ENCODE measurements at places on chromosomes 11 and 22. TPM values are rescaled to one million over a fixed set of nuclear protein-coding genes. Genes with fewer than 3 reads are reported as not detected.

Gene PKDREJ
- not detected for total RNA-seq

Gene TBX10
- not detected for total RNA-seq

Gene OR6T1
- total RNA-seq: not detected

Gene CALCA
- total RNA-seq: not detected

Gene KRTAP5-11
- total RNA-seq: not detected

Gene FLRT1
- total RNA-seq: 0.34 TPM

Gene TMEM191C
- total RNA-seq: 0.85 TPM

Gene TMPRSS13
- 6.8 TPM for total RNA-seq

Gene OR8A1
- total RNA-seq: not detected

Gene DDX25
- total RNA-seq: under 0.01 TPM

Gene MUC5AC
- total RNA-seq: not detected

Gene HEPN1
- total RNA-seq: not detected

Gene SYNGR1
- total RNA-seq: 0.34 TPM

Gene RASGRP2
- total RNA-seq: not detected

Gene CRYBB3
- not detected for total RNA-seq

Gene SLC35E4
- 7.5 TPM for total RNA-seq

Gene SMIM35
- not detected for total RNA-seq

Gene NTM
- total RNA-seq: 3.5 TPM

Gene BDNF
- 1.4 TPM for total RNA-seq

Gene MRPL49
- total RNA-seq: 30.1 TPM

Gene MMP3
- total RNA-seq: 0.36 TPM

Gene KRTAP5-8
- total RNA-seq: not detected

Gene SGSM1
- 0.07 TPM for total RNA-seq

Gene RASL10A
- 0.21 TPM for total RNA-seq

Gene SPINDOC
- total RNA-seq: 4.4 TPM

Gene PITPNB
- 55.3 TPM for total RNA-seq

Gene SCO2
- total RNA-seq: 3.8 TPM

Gene RGL4
- not detected for total RNA-seq
